Mammary epithelial cell (primary cell): ENCODE measurements at places on chromosomes 2 and 18. TPM values are rescaled to one million over a fixed set of nuclear protein-coding genes. Genes with fewer than 3 reads are reported as not detected.

The CCDC85A gene
- not detected in 2 replicates for total RNA-seq

The LRRC30 gene
- not detected for total RNA-seq

The GALNT1 gene
- total RNA-seq = 44.2 and 61.2 TPM in 2 replicates

The PUM2 gene
- 60.8 and 84.3 TPM in 2 replicates for total RNA-seq

The CXCR1 gene
- total RNA-seq = 0.43 and 1.1 TPM in 2 replicates

The VWC2L gene
- total RNA-seq = not detected in 2 replicates
